ENCODE measurements at places on chromosomes 2 and 18.

DNA sequence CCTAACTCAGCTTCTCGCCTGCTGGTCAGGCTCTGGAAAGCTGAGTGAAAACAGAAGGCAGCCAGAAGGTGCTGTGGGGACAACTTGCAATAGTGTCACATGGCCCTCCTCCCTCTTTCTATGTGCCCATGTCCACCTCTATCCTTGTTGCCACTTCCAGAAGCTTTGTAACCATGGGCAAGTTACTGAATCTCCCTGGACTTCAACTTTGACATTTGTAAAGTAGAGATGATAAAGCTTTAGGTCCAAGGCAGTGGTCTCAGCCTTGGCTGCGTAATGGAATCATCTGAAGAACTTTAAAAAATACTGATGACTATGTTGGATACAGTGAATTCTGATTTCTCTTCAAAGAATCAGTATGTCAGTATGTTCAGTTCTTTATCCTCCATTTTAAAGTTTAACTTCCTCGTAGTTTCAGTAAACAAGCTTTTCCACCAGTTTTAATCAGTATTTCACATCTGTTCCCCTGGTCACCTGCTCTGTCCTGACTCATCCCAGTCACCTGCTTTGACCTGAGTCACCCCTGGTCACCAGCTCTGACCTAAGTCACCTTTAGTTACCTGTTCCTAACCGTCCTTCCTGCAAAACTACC lies 245.2 kb upstream of the STON1 start:
- no peak for DNase-seq

DNA sequence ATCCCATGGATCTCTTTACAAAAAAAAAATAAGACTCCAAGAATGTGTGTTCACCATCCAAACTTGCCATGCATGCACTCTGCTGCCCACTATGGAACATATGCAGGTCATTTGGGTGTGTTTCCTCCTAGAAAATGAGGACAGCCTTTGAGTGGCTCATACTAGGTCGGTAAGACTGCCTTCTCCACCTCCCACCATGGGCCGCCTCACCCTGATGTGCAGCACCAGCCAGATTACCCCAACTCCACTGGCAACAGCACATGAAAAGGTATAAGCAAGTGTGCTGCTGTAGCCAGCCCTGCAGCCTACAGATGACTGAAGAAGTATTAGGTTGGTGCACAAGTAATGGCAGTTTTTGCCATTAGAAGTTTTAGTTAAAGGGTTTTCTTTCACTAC lies 214.2 kb downstream of the ATAD2B start:
- no peak for DNase-seq

DNA sequence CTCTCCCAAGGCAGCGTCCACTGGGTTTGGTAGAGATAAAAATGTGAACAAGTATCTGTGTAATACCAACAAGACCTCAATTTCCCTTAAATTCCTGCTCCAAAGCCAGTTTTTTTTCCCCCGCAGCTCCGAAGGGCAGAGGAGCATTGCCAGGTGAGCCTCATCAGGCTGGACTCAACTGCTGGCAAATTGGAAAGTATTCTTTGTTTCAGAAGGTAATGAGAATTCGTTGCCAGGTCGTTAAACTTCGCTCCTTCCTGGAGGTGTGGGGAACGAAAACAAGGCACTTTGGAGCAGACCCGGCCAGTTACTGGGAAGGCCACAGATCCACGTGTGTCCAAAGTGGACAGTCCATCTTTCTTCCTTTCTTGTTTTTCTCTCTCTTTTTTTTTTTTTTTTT lies 30.4 kb upstream of the ASB18 start:
- DNase-seq, result no peak

GRCh38 chr2:15363142-15363541 lies 198.0 kb downstream of the NBAS start:
- DNase-seq, result no peak

DNA sequence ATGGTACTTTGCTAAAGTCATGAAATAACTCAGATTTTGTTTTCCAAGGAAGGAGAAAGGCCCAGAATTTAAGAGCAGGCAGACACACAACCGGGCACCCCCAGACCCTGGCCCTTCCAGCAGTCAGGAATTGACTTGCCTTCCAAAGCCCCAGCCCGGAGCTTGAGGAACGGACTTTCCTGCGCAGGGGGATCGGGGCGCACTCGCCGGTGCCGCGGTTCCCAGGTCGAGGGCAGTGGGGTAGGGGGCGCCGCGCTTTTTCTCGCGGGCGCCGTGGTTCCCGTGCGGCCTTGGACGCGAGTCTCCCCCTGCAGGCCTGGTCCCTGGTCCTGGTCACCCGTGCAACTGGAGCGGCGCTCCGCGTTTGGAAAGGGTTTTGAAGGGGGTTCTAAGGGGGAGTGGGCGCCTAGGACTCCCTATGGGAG lies 1.2 kb downstream of the ZNF236 start:
- no peak for DNase-seq

DNA sequence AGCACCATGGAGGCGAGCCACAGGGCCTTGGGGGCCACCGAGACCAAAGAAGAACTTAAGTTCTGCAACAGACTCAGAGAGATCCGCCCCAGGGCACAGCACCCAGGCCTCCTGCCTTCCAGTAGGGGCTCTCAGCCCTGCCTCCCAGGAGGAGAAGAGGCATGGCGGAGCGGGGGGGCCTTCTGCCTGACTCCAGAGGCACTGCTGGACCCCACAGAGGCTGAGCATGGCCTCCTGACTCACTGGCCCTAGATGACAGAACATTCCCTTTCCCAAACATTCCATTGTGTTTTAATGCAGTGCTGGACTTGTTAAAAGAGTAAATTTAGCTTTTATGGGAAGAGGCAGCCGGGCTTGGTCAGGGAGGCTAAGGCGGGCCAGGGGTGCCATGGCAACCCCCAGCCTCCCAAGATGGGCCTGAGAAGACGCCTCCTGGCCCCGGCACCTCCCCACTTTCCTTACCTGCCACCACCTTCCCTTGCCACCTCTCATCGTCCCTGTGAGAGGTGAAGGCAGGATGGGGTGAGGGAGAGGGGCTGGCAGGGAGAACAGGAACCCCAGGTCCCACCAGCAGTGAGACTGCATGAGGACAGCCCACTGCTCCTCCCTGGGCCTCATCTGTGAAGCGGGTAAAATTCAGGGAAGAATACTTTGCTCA lies 65.4 kb downstream of the SMAD7 start:
- DNase-seq, result no peak

GRCh38 chr2:170227507-170227947 lies 49.6 kb downstream of the MYO3B start:
- DNase-seq, result no peak

DNA sequence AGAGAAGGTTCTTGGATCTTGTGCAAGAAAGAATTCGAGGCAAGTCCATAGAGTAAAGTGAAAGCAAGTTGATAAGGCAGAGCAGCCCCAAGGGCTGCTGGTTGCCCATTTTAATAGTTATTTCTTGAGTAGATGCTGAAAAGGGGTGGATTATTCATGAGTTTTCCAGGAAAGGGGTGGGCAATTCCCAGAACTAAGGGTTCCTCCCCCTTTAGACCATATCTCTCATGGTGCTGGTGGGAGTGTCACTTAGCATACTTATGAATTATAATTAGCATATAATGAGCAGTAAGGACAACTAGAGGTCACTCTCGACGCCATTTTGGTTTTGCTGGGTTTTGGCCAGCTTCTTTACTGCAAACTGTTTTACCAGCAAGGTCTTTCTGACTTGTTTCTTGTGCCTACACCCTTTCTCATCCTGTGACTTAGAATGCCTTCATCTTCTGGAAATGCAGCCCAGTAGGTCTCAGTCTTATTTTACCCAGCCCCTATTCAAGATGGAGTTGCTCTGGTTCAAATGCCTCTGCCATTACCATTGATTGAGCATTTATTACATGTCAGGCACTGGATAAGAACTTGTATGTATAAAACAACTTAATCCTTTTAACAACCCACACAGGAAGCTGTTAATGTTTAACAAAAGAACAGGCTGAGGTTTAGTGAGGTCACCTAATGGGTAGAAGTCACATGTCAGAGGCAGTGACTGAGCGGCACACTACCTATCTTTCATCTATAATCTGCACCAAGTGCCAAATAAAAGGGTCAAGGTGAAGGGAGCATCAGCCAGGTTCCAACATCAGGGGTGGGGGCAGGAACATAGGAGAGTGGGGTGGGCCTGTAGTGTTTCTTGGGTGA lies 250.9 kb downstream of the ICOS start:
- no peak for DNase-seq

GRCh38 chr2:69299772-69300516 lies 87.1 kb downstream of the GFPT1 start:
- no peak for DNase-seq

- no peak for DNase-seq
Observed at GRCh38 chr18:57273194-57273593, 79.2 kb upstream of the ST8SIA3 start.

- DNase-seq, result no peak
Observed at GRCh38 chr2:4628998-4629501, 925.7 kb downstream of the DCDC2C start.

DNA sequence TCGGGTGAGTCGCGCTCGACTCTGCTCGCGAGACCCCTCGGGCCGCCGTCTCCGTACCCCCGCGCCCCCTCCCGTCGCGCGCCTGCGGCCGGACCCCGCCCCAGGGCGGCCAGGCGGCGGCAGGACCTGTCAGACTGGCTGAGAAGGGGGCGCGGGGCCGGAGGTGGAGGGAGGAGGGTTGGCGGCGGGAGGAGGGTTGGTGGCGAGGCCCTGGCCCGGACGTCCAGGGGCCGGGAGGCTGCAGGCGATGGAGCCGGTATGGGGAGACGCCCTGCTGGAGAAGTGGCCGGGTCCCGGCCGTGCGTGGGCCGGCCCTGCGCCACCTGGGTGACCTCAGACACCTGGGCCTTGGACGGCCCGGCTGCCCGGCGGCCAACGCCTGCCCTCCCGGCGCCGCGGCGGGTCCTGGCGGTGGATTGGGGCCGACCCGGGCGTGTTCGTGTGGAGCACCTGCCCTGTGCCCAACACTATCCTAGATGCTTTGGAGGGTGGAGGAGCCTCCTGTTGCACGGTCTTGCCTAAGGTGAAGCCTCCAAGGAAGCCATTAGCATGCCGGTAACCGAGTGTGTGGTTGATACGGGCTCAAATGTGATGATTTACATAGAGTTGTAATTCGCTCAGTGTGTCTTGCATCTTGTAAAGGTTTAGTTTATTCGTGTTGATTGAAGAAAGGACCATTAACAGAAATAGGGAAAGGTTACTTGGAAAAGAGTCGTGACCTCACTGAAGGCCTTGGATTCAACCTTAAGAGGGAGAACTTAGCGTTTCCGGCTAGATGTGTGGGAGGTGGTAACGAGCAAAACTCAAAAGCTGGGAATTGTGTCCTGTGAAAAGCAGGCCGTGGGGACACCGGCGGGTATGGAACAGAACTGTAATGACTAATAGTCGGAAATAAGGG lies 550 bp downstream of the MYL12B start:
- no peak for DNase-seq

DNA sequence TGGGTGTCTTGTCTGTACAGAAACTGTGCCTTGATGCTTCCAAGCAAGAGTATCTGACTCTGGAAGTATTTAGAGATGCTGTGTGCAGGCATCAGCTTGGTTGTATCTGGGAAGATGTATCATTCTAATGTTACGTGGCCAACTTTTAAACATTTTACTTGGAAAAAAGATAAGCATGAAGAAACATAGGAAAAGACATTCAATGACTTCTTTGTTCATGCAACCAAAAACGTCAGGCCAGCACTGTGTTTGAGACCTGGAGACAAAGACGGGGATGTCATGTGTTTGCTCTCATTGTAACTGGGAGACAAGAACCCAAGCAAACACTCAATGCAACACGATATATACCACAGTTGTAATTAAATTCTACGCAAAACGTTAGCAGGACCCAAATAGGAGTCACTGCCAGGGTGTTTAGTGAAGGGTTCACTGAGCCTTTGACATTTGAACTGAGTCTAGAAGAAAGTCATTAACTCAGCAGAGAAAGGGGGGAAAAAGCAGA lies 8.9 kb upstream of the SESTD1 start:
- DNase-seq, result no peak

- DNase-seq, result no peak
Observed at GRCh38 chr2:36480636-36481035, 117.3 kb downstream of the FEZ2 start.

GRCh38 chr18:32851936-32852335 lies 79.1 kb upstream of the KLHL14 start:
- no peak for DNase-seq

- DNase-seq, result no peak
Observed at GRCh38 chr2:64447317-64448040, 6.5 kb upstream of the LGALSL start.

DNA sequence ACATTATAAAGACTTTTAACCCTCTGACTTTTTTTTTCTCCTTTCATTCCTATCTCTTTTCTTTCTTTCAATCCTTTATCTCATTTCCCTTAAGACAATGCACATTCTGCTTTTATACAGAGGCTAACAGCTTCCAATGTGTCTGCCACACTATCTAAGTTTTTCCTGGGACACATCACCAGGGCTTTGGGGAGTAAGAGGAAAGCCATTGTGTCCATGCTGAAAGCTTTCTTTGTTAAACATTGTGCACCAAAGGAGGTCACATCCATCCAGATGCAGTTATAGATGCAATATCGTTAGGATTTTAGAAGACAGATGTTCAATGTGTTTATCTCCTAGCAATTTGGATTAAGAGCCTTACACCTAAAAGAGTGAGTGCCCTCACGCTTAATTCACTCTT lies 534.1 kb downstream of the CNTNAP5 start:
- DNase-seq, result no peak

GRCh38 chr2:85788603-85789002 lies 34.8 kb downstream of the ATOH8 start:
- no peak for DNase-seq

DNA sequence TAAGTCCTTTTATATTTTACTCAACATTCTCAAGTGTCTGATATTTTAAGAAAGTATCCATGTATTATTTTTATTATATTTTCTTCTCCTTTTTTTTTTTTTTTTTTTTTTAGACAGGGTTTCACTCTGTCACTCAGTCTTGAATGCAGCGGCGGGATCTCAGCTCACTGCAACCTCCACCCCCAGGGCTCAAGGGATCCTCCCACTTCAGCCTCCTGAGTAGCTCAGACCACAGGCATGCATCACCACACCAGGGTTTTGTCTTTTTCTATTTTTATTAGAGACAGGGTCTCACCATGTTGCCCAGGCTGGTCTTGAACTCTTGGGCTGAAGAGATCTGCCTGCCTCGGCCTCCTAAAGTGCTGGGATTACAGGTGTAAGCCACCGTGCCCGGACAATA lies 212.1 kb downstream of the TCF4 start:
- DNase-seq, result no peak

DNA sequence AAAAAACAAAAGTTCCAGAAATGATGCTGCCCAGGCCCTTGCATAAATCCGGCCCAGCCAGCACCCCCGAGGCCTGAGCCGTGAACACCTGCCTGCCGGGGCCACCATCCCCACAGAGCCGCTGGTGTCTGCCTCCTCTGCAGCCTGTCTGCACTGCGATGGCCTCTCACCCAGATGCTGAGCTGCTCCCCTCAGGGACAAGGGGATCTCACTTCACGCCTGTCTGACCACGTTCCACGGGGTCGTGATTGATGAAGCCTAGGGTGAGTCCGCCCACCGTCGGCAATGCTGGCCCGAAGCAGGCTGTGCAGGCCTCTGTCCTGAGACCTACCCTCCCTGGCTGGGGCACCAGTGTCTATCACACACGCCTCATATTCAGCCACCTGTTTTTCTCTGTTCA lies 444.2 kb downstream of the EIPR1 start:
- no peak for DNase-seq
